ENCODE measurements at places on chromosomes 3 and 15.

- DNase-seq: no peak
Measured at GRCh38 chr15:69906256-69907185, 191.2 kb downstream of the TLE3 start.

DNA sequence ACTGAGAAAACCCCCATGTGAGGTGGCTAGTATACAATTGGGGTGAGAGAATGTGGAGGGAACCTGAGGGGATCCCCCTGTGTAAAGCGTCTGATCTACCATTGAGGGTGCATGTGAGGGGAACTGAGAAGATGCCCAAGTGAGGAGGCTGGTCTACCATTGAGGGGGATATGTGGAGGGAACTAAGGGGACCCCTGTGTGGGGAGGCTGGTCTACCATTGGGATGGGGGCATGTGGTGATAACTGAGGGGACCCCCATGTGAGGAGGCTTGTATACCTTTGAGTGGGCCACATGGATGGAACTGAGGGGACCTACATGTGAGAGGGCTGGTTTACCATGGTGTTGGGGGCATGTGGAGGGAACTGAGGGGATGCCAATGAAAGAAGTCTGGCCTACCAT is 160.8 kb downstream of the FBLN2 start:
- no peak for DNase-seq

DNA sequence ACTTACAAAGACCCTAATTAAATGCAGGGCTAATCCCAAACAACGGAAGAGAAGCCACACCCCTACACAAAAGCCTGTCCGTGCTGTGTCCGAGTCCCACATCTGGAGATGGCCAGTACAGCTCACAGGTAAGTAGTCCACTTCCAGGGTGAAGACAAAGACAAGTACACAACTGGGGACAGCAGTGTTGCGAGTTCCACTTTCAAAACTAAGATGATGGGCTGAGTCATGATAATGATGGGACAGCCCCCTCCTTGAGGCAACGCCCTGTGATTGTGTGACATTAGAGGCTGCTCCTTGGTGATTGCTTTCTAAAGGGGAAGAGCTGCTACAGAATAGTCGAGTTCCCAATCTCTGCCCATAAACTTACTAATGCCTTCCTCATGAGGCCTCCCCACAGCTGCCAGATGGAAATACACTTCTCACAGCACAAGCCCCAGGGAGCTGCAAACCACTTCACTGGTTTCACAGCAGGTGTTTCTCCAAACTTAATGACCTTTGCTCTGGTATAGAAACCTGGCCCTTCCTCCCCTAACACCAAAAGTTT is 27.6 kb downstream of the RFT1 start:
- DNase-seq: no peak

GRCh38 chr15:101642361-101642760 is 9.8 kb downstream of the TM2D3 start:
- no peak for DNase-seq

- DNase-seq: no peak
Measured at GRCh38 chr15:95919460-95919859, 411.0 kb upstream of the NR2F2 start.

DNA sequence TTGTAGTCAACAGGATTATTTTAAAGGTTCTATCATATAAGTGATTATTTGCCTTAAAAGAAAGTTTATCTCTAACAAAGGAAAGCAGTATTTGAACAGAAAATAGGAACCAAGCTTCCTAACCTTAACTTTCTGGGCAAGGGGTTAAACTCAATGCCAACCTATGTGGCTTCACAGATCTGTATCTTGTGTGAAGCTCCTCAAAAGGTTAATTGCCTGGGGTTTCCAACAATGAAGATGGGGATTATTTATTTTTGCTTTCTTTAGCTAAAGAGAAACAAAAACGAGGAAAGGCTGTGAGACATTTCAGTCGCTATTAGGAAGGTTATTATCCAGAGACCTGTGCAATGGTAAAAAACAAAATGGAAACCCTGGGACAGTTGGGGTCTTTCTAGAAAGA is 1.1 kb upstream of the WDR82 start:
- no peak for DNase-seq

- DNase-seq: no peak
Measured at GRCh38 chr3:120171134-120171873, 77.1 kb upstream of the GSK3B start.

DNA sequence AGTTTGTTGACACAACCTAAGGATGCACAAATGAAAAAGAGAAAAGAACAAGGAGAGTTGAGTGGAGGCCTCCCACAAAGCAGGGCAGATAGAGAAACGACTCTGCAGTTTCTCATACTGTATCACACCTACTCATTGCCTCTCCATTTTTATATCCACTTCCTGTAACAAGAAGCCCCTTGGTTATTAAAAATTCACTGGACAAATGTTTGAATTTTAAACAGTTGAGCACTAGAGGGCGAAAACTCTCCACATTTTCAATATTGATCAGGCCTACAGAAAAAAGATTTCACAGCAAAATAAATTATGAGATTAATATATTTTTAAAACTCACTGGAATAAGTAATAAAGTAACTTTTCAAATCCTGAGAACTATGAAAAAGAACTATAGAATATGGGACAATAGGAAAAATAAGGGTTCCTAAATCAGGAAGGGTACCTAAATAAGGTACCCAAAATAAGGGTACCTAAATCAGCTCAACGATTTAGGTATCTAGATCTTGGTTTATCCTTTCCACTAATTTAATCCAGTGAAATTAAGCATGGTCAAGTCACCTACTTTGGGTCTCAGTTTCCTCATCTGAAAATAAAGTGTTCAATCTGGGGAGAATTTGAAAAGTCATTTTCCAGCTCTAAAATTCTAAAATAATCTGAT is 47.0 kb upstream of the PPIB start:
- no peak for DNase-seq

Data from stimulated activated CD8-positive, alpha-beta memory T cell treated with anti-CD3 and anti-CD28 coated beads, Interleukin-2, amount 100 ng/mL, for 1 hour (primary cell).